Stimulated activated CD4-positive, alpha-beta T cell treated with anti-CD3 and anti-CD28 coated beads, Interleukin-1b, Interleukin-23, amount 100 ng/mL, for 1 hour (primary cell): ENCODE measurements at places on chromosomes 12 and 14.

GRCh38 chr12:25797949-25798348, 160.5 kb upstream of the RASSF8 start:
- DNase-seq, result no peak

DNA sequence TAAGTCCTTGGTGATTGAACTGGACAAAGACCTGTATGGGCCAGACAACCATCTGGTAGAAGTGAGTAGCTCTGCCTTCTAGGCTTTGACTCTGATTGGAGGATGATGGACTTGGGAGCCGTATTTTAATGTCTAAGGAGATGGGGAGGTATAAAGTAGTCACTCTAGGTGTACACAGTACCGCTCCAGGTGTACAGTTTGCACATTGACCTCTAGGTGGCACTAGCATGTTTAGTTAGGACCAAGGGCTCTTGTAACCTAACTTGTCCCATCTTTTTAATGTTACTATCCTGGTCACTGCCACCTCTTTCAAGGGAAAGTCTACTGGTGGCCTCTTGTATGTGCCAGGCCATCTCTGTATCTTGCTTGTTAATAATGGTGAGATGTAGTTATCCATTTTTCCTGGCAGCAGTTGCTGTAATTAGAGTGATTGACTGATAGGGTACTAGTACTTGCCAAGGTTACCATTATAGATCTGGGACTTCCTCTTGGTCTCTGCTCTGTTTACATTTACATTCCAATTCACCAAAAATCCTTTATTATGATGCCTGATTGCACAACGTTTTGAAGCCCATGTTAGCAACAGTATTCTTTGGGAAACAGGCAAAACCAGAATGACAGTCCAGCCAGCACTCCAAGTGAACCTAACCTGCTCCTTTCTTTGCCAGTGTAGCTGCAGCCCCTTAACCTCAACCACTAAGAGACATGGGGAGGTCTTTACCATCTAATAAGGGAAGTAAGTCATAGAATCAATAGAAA, 3.6 kb downstream of the SMARCD1 start:
- no peak for DNase-seq

DNA sequence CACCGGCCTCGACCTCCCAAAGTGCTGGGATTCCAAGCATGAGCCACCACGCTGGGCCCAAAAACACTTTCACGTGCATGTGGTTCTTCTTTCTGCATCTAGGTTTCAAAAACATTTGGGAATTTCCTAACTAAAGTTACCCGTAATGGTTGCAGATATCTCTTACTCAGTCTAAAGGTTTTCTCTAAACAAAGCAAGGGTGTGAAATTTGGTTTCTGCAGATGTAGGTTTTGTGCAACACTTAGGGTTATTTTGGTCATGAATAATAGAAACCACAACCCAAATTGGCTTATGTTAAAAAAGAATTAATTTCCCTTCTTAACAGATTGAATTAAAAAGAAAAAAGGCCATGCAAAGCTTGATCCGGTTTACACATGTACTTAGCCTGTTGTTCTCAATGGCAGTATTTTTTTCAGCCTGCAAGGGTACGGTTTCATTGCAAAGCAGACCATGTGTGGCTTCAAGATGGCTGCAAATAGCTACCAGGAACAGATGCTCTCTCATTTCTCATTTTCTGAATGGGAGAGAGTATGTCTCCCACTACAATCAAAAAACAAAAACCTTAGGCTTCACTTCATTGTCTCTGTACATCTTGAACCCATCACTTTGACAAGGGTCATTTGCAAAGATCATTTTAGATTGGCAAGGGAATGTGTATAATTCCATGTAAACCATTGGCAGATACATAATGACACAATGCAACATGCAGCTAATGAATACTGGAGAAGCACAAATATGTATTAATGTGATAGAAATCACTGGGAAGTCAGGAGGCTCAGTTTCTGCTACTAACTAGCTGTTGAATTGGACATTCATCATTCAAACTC, 491.2 kb upstream of the FLRT2 start:
- no peak for DNase-seq

- DNase-seq, result no peak
These were observed 137.5 kb upstream of the CPM start for GRCh38 chr12:69070319-69071090.

DNA sequence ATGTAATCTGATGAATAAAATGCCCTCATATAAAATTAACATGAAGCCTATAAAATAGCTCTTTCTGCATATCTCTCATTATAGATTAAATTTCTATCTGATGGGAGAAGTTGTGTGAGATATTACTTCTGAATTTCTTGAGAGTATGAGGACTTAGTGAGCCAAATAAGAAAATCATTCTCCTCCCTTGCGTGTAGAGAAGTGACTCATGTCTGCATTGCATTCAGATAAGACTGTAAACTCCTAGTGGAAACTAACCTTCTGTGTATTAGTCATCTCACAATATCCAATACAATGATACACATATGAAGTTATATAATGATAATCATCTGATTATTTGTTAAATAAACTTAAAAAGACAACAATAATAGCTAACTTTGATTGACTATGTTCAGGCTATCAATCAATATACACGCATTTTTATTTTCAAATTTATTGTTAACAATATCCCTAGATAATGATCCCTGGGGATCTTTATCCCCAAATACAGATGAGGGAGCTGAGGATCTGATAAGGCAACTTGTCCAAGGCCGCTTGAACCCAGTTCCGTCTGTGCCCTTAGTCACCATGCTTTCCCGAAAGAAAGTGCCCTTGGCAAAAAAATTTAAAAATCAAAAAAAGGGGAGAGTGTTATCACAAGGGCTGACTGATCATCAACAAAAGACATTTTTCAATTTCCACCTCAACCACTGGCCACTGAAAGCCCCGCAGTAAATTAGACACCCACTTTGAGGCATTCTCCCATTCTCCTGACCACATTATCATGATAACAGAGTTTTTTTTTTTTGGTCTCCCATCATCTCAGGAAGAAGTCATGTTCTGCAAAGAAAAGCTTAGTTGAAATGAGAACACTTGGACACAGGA, 189.2 kb upstream of the RASSF8 start:
- no peak for DNase-seq

DNA sequence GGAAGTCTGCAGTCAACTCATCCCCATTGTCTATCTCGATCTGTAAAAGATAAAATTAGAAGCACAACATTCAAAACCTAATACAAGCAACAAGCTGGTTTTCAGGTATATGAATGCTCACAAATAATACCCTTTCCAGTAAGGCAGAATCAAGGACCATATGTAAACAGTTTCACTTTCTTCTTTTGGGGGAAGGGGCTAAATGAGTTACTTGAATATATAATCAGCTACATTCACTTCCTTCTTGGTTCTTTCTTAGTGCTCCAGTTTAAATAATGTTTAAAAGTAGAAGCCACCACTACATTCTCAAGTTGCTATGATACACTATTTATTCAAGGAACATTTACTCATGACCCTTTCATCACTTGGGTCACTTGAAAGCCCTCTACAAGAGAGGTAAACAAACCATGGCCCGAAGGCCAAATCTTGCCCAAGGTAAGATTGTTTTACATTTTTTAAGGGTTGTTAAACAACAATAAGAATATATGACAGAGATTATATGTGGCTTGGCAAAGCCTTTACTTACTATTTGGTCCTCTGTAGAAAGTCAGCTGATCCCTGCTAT, 10.3 kb downstream of the TWF1 start:
- DNase-seq, result no peak

GRCh38 chr14:19771895-19772430, 1.3 kb upstream of the OR4M1 start:
- no peak for DNase-seq

- peak; percentile 48 for DNase-seq
These were observed 97.2 kb downstream of the LGMN start for GRCh38 chr14:92651106-92651757.

GRCh38 chr14:96676166-96676565, 121.0 kb upstream of the VRK1 start:
- no peak for DNase-seq

DNA sequence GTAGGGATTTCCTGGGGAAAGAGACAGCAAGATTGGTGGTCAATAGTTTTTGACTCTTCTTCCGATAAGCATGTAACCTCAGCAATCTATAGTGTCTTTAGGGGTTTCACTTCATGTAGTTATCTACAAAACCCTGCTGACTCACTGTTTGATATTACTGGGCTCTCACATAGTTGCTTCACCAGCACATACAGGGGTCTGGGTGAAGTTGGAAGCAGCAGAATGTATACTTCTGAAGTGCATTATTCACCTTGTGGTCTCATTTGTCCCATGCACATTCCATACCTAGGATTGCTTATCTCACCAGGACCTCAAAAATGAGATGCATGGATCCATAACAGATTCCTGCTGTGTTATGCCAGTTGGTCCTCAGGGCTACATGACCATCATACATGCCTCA, 280.0 kb downstream of the LRIG3 start:
- no peak for DNase-seq

GRCh38 chr12:19489168-19489567, 49.9 kb downstream of the AEBP2 start:
- no peak for DNase-seq

GRCh38 chr14:72904840-72905561, 11.1 kb upstream of the DPF3 start:
- peak; percentile 22 for DNase-seq

GRCh38 chr14:31787377-31787776, 226.2 kb downstream of the NUBPL start:
- DNase-seq, result no peak

GRCh38 chr14:50352584-50352983, 40.5 kb downstream of the DMAC2L start:
- no peak for DNase-seq

- DNase-seq, result no peak
These were observed 136.8 kb upstream of the PTPRB start for GRCh38 chr12:70774055-70774454.

DNA sequence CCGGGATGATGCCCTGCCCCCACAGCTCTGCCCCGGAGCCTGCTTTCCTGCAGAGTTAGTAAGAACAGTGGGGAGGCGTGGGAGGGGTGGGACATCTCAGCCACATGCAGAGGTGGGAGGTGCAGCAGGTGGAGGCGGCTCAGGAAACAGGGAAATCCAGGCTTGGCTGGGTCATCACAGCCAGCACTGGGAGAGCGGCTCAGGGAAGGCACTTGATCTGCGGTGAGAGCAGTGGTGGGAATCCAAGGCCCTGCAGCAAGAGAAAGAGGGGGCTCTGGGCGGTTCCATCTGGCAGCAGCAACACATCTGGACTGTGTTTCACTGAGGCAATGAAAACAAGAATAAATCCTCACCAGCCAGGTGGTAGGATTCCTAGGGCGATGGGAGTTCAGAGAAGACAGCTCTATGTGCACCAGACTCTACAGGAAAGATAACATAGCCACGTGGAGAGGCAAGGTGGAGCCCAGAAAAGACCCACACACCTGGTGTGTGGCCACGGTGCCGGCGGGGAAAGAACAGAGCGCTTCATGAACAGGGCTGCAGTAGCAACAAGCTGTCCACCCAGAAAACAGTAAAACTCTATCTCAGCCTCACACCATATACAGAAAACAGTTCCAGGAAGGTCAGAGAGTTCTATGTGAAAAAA, 57.6 kb downstream of the CCDC85C start:
- DNase-seq, result no peak

DNA sequence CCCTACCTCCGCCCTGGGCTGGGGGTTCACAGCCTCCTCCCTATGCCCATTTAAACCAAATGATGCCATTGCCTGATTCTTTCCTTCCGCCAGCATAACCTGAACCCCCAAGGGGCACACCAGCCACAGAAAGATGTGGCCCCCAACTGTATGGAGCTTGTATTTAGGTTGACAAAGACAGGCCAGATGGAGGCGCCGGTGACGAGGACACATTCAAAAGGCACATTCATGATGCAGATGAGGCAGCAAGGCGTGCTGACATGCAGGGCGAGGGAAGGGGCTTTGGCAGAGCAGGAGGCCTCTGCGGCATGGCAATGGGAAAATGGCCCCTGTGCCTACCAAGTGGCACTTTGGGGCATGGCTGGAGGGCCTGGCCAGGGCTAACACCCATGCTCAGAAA, 112.2 kb downstream of the RFLNA start:
- no peak for DNase-seq

DNA sequence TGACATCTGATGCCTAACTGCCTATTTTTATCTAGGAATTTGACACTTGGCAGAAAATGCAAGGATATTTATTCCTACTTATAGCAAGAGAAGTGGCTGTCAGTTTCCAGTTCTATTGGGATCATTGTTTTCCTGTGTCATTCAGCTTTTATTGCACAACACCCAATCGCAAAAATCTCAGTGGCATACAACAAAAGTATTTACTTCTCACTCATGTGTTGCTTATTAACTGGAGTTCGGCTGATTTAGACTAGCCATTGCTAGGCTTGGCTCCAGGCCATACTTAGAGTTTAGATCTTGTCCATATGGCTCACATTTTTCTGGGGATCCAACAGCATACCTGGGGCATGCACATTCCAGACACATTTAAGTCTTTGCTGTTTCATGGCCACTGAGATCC, 218.6 kb upstream of the SYT1 start:
- no peak for DNase-seq

DNA sequence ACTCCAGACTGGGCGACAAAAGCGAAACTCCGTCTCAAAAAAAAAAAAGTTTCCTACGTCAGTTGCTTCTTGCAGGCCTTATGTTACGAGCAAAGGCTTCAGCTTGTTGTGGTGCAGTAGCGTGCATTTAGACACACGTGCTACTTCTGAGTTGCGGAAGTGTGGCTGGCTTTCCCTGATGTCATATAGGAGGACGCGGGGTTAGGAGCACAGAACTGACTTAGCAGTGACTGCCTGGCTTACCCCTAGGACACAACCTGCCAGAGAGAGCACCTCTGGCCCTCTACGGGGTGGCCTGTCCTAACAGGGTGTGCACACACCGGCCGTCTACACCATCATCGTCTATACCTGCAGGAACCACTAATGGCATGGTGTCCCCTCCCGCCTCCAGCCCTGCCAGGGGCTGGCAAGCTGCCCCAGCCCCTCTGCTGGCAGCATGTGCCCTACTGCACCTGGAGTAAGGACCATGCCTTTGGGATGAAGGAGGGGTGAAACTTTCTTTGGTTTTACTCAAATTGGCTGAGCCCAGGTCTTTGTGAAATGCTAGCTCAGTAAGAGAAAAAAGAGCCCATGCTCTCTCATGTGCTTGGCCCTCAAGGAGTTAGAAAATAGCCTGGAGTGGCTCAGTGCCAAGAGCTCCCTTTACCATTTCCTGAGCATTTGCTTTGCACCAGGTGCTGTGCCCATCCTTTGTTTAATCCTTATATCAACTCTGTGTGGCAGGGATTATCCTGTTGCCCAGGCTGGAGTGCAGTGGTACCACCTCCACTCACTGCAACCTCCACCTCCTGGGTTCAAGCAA, 1.7 kb upstream of the GPR68 start:
- DNase-seq, result no peak

GRCh38 chr12:54958048-54958658, 26.4 kb downstream of the TESPA1 start:
- DNase-seq, result peak; percentile 26

- DNase-seq, result no peak
These were observed 107.3 kb downstream of the SAMD4A start for GRCh38 chr14:54674046-54674741.

GRCh38 chr12:116171549-116171948, 105.9 kb downstream of the MED13L start:
- DNase-seq, result no peak

DNA sequence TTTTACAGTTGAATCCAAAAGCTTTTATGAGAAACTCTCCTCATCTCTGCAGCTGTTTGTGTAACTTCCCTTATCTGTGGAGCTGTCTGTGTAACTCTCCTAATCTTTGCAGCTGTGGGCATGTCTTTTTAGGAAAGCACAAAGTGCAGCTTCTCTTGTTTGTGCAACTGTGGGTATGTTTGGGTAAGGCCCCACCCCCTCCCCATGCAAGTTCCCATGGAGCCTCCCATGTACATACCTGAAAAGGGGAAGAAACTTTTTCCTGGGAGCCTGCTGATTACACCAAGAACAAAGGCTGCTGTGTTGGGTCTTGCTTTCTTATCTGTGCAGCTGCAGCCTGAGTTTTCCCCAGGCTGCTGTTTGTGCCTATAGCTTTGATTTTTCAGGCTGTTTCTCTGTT, 42.7 kb upstream of the CDKN3 start:
- no peak for DNase-seq
